MG63 (cell line): ENCODE measurements at places on chromosomes 5 and 9. TPM values are rescaled to one million over a fixed set of nuclear protein-coding genes. Genes with fewer than 3 reads are reported as not detected.

DNA sequence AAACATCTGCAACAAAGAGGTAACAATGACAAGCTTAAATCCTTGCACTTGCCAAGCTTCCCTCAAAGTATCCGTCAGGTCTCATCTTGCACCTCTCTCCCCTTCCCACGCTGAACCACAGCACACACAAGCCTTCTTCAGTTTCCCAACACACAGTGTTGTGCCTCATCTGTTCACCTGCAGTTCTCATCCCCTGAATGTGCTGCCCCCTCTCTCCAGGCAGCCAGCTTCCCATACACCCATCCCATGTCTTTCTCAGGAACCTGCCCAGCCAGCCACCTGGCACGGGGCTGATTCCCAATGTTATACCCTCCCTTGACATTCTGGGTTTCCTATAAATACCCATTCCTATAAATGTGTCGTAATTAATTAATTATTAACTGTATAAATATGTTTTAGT lies 314.8 kb downstream of the PRELID2 start:
- DNase-seq = no peak

- DNase-seq = peak; percentile 45
These were observed 591 bp downstream of the ABCA1 start for GRCh38 chr9:104927216-104927911.

- no peak for DNase-seq
These were observed 38.9 kb downstream of the SLC22A5 start for GRCh38 chr5:132408456-132408855.

DNA sequence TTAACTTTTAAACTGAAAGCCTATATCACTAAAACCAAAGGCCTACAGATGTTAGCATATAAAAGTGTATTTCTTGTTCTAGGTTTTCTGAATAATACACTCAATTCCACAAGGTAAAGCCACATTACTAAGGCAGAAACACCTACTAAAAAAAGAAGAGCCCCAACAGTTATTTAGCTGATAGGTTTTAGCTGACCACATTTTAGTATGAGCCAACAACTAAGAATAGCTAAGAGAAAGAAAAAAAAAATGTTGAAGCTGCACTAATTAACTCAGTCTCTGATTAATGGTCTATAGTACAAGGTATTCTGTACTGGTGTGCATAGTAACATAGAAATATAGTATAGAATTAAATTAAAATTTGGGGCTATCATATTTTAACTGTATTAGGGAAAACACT lies 23.5 kb downstream of the ZFR start:
- no peak for DNase-seq

- DNase-seq = peak; percentile 87
These were observed at the start of gene FAM151B for GRCh38 chr5:80487829-80488721. FAM151B (plus strand) TSS chr5:80488100; CDS start chr5:80488124, 24 bp downstream.

DNA sequence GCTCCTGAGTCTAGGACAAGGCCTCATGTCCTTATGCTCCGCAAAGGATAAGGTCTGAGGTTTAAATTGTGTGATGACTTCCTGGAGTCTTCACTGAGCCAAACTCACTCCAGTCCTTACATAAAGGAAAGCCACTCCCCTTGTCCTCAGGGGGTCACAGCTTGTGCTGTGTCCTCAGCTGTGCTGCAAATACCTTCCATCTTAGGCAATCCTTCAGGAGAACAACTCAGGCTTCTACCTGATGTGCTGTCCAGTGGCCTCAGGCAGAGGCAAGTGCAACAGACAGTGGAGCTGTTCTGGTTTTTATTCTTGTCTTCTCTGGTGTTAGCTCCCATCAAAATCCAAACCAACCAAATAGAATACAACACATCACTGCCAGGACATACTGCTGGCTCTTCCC lies 151.5 kb downstream of the TAF11L14 start:
- no peak for DNase-seq

- DNase-seq = peak; percentile 40
These were observed 156.4 kb upstream of the RASEF start for GRCh38 chr9:83219154-83219923.

- peak; percentile 61 for DNase-seq
These were observed 75.4 kb downstream of the SLC38A9 start for GRCh38 chr5:55636683-55637082.

- no peak for DNase-seq
These were observed 151.4 kb downstream of the KDM4C start for GRCh38 chr9:6909181-6909580.

DNA sequence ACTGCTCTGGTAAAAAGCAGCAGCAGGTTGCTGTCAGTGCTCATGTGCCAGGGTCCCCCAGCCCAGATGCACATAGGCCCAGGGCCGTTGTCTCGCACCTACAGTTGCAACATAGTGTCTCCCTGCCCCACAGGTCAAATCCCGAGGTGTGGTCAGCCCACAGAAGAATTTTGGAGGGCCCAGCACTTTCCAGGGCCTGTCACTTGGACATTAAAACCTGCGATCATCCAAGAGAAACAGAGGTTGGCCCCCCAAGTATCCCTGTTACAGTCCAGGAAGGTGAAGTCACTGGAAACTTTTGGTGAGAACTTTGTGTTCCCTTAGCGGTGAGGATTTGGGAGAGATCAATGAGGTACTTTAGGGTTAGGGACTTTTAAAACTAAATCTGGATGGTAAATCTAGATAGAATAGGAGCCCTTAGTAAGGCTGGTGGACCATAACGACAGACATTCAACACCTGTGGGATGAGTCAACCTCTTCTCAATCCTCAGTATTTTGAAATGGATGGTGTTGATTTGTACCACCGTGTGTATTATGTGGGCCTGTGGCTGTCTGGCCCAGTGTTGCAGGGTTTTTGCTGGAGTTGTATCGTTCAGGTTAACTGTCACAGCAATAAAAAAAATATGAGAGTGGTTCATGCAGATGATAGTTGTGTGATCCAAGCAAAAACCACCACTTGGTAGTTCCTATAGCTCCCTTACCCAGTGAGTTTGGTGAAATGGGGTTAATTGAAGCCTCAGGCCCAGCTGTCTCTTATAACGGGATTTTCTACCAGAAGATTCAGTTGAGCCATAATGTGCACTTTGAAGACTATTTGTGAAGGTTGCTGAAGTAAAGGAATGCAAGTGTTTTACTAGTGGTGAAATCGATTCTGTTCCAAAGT lies 19.2 kb downstream of the OR2S2 start:
- DNase-seq = no peak

DNA sequence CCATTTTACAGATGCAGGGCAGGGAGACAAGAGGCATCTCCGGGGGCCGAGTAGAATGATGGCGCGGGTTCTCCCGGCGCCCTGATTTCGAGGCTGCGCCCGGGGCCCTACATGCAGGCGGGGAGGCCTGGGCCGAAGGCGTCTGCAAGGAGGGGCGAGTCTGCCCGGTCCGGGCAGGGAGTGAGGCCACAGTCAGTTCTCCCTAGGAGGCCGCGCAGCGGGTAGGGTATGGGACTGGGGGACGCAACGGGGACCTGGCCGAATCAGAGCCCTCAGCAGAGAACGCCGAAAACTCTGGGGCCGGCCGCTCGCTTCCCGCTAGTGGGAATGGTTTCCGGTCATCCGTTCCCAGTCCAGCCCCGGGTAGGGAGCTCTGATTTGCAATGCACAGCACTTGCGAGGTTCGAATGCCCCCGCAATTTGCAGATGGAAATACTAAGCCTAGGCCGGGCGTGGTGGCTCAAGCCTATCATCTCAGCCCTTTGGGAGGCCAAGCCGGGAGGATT lies 6.4 kb downstream of the TLX3 start:
- no peak for DNase-seq

- DNase-seq = no peak
These were observed 225.9 kb upstream of the PCSK5 start for GRCh38 chr9:75664597-75664996.

- DNase-seq = no peak
These were observed 191.2 kb downstream of the DAB2IP start for GRCh38 chr9:121842612-121842978.

DNA sequence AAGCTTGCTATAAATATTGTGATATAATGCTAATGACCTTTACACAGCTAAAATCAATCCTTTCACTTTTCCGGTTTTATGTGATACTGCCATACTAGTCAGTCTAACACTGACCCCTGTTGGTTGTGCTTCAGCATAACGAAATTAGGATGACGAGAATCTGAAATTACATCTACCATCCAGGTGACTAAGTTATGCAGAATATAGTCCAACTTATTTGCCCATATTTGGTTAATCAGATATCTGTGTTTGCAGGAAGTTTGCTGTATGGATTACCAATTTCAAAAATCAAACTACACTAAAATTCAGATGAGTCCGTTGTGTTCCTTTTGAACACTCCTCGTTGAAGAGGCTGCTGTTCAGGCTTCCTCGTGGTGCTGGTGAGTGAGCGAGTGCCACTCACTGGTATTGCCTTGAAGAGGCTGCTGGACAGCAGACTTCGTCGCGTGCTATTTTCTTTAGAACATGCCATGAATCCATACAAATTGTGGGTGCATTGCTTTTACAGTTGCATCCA lies 32.5 kb downstream of the TENT4A start:
- DNase-seq = no peak

DNA sequence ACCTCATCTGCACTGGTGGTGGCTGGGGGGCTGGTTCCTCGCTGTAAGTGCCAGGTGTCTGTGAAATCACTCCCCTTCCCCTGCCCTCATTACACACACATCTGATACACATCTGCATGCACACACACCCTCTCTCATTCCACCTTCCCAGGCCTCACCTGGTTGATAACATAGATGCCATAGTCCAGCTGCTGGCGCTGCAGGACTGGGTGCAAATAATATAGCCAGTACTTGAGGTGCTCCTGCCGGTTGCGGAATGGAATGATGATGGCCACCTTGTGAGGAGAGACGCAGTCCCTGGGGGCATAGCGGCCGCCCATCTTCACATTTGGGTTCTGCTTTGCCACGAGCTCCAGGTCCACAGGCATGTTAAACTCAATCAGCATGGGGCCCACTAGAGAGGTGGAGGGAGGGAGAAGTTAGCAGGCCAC lies 32.1 kb downstream of the B4GALT1 start:
- no peak for DNase-seq

- DNase-seq = no peak
These were observed 220.0 kb downstream of the CDH18 start for GRCh38 chr5:19767987-19768386.

GRCh38 chr5:112649882-112650281 lies 87.8 kb upstream of the APC start:
- DNase-seq = no peak

- no peak for DNase-seq
These were observed 317.1 kb upstream of the CLINT1 start for GRCh38 chr5:158175934-158176481.

DNA sequence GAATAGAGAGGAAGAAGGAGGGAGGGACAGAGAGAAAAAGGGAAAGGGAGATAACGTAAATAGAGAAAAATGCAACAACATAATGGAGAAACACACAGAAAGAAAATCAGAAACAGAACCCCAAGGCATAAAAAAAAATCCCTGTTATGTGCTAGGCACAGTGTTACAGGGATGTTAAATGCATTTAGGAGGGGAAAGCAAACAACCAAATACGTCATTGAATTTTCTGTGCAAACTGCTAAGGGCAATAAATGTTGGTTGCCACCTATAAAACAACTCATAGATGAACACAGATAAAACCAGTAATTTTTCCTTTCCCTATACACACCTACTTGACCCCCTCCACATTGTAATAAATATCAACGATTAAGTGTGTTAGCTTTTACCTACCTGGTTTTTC lies 51.3 kb upstream of the ASTN2 start:
- no peak for DNase-seq

GRCh38 chr9:114288193-114289091 lies 34.5 kb upstream of the ORM1 start:
- no peak for DNase-seq

GRCh38 chr5:94818904-94819303 lies 200.4 kb downstream of the SLF1 start:
- no peak for DNase-seq

DNA sequence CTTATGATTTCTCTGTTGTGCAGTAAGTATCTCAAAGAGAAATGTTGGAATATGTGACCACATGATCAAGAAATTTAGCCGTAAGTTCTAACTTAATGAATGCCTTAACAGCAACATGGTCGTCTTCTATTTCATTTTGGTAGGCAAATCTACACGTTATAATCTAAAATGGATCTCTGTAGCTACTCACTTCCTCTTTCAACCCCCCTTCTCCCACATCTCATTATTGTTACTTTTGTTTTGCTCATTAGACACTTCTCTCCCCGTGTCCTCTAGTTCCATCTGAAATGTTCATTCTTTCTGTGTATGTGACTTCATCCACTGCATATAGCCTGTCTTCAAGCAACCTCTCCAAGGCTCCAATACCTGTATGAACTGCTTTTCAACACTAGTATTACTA lies 27.1 kb upstream of the LPAR1 start:
- no peak for DNase-seq

DNA sequence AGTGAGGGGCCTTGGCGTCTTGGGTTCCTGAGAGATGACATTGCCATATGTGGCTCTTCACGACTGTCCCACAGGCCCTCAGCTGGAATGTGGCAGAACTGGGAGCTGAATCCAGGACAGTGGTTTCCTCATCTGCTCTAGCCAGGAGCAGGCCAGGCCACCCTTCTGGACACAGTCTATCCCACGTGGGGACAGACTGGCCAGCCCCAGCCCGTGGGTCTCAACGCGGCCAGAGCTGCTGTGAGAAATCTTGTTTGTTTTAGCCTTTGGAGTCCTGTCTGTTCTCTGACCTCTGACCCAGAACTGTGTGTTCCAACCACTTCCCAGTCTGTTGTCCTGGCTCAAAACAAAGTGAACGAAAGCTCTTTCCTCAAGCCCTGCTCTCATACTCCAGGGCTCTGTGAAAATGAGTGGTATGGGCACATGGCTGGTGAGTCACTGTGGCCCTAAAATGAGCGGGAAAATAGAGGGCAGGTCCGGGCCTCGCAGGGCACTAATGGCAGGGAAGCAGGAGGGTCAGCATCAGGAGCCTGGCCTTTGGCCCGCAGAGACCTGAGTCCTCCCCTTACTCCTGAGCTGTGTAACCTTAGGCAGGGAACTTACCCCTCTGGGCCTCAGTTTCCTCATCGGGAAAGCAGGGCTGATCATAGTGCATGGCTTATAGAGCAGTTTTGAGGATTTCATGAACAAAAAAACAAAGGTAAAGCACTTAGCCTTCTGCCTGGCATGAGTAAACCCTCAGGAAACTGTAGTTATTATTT lies 34.8 kb upstream of the GLRX start:
- no peak for DNase-seq

Gene OR1N1
- not detected in 2 replicates for total RNA-seq

Gene EQTN
- total RNA-seq = not detected in 2 replicates

Gene PRRX2
- total RNA-seq = 20.1 and 38.4 TPM in 2 replicates

Gene ANKRD31
- not detected in 2 replicates for total RNA-seq

Gene CDH9
- total RNA-seq = not detected in 2 replicates

Gene ZNF354B
- 6.9 and 15.8 TPM in 2 replicates for total RNA-seq

Gene OR13C3
- not detected in 2 replicates for total RNA-seq

Gene COMMD10
- total RNA-seq = 37.3 and 58.3 TPM in 2 replicates

Gene RNF180
- 0.10 TPM in 1 of 2 replicates, not detected in the other for total RNA-seq

Gene TSLP
- 0.43 TPM in 1 of 2 replicates, not detected in the other for total RNA-seq
